ENCODE measurements at places on chromosomes 7 and 10.

DNA sequence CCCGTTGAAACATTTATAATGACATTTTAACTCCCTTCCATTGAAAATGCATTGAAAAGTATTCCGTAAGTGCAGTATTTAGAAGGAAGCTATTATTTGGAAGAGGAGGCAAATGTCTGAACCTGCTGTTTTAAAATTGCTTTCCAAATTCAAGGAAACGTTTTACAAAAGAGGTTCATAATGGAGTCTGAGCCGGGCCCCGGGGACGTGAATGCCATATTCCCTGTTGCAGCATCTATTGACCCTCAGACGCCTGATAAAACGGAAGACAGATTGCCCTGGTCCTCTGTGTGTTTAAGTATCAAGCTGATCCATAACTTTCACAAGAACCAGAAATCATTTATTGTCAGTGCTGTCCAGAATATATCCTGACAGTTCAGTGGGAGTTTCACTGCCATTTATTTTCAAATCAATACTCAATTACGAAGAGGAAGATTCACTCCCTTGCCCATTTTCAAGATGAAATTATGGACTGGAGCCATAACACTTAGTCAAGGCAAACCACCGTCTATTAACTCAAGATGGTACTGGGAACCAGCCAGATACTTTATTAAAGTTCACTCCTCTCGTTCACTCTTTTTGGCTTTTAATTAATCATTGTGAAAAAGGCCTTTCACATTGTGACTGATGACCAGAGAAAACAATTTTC, 435.7 kb upstream of the PFKP start:
- no peak for DNase-seq

DNA sequence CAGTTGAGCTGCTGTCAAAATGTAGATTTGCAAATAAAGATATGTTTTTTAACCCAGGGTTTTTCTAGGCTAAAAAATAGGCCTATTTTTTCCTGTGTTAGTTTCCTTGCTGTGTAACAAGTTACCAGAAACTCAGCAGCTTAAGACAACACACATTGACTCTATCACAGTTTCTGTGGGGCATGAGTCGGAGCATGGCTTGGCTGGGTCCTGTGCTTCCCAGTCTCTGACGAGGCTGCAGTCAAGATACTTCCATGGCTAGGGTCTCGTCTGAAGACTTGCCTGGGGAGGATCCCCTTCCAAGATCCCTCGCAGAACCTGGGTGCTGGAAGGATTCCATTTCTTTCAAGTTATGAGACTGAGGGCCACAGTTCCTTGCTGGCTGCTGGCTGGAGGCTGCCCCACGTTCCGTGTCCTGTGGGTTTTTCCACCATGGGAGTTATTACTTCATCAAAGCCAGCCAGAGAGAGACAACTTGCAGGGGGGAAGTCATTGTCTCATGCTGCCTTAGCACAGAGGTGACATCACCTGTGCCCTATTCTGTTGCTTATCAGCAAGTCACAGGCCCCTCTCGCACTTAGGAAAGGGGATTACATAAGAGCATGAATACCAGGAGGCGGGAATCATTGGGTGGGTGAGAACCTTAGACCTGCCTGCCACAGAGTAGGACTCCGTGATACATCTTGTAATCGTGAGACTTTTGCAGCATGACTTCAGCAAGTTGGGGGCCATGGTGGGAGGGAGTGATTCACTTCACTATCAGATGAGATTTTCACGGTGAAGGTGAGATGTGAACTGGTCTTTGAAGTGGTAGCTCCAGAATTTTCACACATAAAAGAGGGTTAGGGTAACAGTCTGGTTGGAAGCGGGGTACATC, 77.9 kb downstream of the CCNY start:
- peak; percentile 34 for DNase-seq

DNA sequence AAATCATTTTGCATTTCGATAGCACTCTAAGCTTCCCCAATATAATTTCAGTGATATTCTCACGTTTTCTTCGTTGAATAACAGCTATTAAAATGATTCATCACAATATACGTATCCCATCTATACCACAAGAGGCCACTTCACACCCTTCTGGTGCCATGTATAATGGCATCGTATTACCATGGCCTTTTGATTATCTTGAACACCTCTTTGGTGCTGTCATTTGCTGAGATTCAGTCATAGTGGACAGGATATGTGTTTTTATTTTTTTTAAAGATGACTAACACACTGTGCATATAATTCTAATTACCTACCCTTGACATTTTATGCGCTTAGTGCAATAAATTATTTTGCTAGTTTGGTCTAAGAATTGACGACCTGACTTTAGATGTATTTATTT, 6.7 kb upstream of the INSYN2A start:
- DNase-seq, result no peak

- DNase-seq, result no peak
These were observed 36.5 kb upstream of the TNKS2 start for GRCh38 chr10:91761721-91762120.

DNA sequence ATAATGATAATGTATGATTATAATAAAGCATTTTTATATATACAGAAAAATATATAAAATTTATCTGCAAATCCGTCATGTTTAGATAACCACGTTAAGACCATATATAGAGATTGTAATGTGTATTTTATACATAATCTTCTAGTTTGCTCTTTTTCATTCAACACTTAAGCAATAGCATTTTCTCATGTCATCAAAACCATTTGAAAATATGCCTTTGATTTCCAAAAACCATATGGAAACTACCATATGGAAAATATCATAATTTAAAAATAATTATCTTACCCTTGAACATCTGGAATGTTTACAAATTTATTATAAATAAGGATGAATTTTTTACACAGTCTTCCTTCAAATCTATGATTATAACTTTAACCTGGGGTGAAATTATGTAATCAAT, 250.4 kb upstream of the NPSR1 start:
- no peak for DNase-seq

GRCh38 chr7:77727936-77728701, 31.9 kb downstream of the RSBN1L start:
- DNase-seq, result peak; percentile 54

GRCh38 chr7:75054744-75055143, 18.9 kb downstream of the RCC1L start:
- no peak for DNase-seq

GRCh38 chr7:43211693-43212092, 99.2 kb downstream of the HECW1 start:
- DNase-seq, result no peak

- peak; percentile 62 for DNase-seq
These were observed 107.8 kb upstream of the PPP1R3A start for GRCh38 chr7:114026486-114027089.

DNA sequence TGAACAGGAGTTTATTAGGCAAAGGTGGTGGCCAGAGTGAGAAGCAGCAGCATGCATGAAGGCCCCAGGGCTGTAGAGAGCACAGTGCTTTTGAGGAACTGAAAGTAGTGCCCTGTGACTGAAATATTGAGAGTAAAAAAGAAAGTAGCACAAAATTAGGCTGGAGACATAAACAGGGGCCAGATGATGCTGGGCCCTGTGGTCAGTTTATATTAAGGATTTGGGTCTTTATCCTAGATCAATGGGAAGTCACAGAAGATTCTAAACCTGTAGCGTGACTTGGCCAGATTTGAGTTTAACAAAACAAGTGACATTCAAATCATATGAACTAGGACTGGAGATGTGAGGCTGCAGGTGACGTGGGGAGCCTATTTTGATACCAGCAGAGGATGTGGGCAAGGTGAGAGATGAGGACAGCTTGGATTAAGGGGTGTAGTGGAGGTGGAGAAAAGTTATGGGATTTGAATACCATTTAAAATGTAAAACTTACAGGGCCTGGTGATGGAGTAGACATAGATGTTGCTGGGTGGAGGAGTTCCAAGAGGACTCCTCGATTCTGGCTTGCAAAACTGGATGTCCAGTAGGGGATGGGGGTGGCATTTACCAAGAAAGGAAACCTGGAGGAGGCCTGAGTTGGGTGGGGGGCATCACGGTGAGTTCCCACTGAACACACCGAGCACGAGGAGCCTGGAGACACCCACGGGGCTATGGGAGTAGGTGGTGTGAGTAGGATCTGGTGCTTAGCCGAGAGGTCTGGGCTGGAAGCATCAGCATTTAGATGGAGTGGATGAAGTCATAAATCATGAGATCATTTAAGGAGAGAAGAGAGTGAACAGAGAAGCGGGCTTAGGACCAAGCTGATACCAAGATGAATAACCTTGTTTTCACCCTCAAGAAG, 52.8 kb downstream of the HHEX start:
- peak; percentile 22 for DNase-seq

DNA sequence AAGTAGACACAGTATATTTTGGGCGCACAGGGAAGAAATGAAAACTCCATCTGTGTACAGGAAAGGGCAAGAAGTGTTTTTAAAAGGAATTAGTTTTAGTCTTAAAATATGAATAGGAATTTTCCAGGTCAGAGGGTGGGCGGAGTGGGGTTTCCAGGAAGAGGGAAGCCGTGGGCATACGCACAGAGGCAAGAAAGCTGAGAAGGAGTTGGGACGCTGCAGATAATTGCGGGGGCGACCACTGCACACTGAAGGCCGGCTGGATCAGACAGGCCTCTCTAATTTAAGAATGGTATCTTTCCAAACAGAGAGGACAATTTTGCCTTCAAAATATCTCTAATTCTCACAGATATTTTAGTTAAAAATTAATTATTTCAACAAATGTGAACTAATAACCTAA, 189.1 kb upstream of the INHBA start:
- DNase-seq, result no peak

- no peak for DNase-seq
These were observed 22.2 kb upstream of the BAIAP2L1 start for GRCh38 chr7:98423043-98423442.

DNA sequence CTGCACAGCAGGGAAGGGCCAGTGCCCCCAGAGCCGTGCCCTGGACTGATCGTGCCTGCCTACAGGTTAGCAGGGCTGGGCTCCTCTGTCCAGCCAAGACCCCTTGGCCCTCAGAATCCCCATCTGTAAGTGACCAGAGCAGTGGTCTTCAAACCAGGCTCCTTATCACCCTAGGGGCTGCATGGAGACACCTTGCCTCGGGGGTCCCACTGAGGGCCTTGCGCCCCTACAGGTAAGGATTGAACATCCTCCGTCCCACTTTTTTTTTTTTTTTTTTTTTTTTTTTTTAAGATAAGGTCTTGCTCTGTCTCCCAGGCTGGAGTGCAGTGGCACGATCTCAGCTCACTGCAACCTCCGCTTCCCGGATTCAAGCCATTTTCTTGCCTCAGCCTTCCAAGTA, 32.6 kb upstream of the RADIL start:
- no peak for DNase-seq

DNA sequence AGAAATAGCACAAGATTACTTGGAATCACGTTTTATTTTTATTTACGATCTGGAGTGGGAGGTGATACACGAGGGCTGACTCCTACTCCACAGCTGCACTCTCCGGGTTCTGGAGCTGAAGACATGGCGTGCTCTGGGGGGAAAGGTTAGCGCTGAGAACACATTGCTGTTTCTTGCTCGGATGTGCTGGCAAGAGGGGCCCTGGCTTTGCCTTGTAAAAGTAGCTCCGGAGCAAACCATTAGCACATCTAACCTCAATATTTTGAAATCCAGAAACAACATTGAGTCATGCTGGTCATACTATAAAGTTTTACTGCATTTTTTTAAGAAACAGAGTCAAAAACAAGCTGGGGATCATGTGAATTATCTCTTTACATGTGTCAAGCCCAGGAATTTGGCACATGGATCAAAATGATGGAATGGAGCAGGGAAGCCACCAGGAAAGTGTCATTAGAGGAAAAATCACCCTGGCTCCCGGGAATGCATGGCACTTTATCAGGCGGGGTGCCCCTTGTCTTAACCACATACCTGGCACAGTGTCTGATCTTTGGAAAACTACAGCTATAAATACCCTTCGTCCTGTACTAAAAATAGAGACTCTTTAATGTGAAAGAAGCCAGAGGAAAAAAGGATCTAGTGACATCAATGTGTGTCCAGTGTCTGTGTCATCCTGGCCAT, 31.6 kb upstream of the LYZL1 start:
- DNase-seq, result no peak

GRCh38 chr10:104796823-104797222, 155.7 kb downstream of the SORCS3 start:
- DNase-seq, result no peak

DNA sequence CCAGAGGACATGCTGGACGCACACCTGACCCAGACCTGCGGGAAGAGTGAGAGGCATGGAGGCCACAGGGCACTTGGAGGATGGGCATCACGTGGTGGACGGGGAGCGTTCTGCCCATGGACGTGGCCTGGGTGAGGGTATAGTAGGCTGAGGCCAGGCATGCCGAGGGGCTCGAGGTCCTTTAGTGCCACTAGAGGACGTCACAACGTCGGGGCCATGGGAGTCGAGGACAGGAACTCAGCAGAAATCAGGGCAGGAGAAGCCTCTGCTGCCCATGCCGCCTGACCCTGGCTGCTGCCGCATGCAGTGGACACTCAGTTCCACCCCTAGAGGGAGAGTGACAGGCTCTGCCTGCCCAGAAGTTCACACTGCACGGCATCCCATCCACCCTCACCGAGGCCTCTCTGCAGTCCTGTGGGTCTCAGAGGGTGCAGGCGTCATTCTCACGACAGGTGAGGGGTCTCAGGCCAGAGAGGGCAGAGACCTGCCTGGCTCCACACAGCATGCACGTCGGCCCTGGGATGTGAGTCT, 198.7 kb downstream of the ADARB2 start:
- DNase-seq, result no peak

GRCh38 chr10:106384496-106384895, 780.0 kb downstream of the SORCS1 start:
- no peak for DNase-seq

DNA sequence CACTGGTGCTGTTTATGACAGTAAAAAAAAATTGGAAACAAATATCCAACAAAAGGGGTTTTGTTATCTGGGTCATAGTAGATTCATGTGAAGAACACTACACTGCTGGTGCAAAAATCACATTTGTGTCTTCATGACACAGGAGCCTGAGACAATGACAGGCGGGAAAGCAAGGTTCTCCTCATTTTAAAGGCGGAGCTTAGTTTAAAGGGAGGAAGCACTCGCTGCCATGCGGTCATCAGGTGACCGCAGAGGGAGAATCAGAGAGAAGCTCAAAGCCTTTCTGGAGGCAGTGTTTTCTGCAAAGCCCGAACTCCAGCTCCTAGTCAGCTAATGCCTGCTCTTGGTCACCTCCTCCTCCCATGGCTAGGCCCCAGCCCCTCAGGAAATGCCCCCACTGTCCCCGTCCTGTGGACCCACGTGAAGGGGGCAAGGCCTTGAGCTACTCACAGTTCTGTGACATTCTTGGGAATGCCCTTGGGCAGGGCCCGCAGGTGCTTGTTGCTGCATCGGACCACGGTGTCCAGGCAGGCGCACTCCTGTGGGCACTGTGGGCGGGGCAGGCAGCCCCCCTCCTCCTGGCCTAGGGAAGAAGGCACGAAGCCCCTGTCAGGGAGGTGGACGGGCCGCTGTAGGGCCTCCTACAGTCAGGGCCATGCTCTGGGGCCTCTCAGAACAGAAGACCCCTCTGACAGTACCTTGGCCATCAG, 146.1 kb downstream of the SLIT1 start:
- DNase-seq, result no peak

DNA sequence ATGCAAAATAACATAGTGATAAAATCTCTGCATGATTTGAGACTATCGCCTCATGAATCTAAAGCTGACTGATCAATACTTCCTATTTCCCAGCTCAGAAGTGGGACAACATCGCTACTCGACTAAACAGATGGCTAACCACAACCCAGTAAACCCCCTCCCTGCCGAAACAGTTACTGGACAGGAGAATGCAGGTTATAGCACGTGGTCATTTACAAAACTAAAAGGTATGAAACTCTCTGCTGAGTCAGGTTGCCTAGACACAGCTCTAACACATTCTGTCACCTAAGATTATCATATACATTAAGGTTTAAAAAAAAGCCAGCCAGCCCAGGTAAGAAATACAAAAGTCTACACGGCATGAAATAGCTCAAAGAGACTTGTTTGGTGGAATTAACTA, 64.0 kb downstream of the CTBP2 start:
- no peak for DNase-seq

Measured in CD8-positive, alpha-beta T cell (primary cell).